H7 (cell line): ENCODE measurements at places on chromosomes 12 and 14. TPM values are rescaled to one million over a fixed set of nuclear protein-coding genes. Genes with fewer than 3 reads are reported as not detected.

PLBD1 gene
- 42.1 and 43.8 TPM in 2 replicates for total RNA-seq

TRIM9 gene
- total RNA-seq = 0.70 and 0.73 TPM in 2 replicates

KCNA5 gene
- total RNA-seq = 0.85 and 1.7 TPM in 2 replicates

ETV6 gene
- 5.7 and 6.2 TPM in 2 replicates for total RNA-seq

LMNTD1 gene
- total RNA-seq = 2.8 TPM in 1 of 2 replicates, not detected in the other

KCNK10 gene
- total RNA-seq = 0.03 TPM in 1 of 2 replicates, not detected in the other

MORN3 gene
- total RNA-seq = 0.31 and 1.5 TPM in 2 replicates

DNA sequence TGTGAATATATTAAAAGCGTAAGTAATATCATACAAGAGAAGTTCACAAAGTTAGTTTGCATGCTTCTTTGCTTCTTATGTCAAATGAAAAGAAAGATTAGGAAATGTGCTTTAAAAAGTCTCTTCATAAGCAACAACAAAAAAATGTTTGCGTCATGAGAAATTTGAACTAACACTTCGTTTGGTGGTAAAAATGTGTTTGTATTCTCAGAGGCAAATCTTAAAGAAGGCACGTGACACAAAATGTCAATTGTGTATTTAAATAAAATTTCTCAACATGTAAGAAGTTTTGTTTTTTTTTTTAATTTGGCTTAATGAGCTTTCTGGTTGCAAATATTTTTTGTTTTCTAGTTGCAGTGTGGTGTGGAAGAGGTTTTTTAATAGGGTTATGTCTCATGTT, 93.8 kb downstream of the TMTC2 start:
- DNase-seq = no peak

GRCh38 chr14:54535646-54536045, 25.9 kb downstream of the CGRRF1 start:
- DNase-seq = no peak

- DNase-seq = no peak
Observed at GRCh38 chr14:44945264-44945663, 16.5 kb downstream of the KLHL28 start.

DNA sequence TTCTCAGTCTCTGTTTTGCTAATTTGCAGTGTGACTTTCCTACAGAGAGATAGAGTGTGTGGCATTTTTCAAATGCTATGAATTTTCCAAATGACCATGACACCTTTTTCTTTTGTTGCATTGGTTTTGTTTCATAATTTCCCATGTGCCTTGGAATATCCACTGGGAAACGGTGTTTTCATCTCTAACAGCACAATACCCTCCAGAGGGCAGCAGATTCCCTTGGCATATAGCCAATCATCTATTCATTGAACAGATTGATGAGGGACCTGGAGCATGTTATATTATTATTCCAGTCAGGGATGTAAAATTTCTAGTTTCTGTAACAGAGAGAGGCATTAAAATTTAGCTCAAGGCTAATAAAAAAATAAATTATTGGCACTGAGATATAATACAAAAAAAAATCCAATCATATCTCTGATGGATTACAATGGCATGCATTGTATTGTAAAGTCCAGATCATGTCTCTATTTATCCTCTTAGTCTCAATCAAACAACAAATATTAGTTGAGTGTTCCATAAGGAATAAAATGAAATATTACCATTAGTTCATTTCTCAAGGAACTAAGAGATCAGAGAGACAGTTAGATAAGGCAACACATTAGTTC, 29.6 kb upstream of the NTN4 start:
- peak; percentile 19 for DNase-seq

GRCh38 chr12:71397433-71397954, 42.1 kb upstream of the LGR5 start:
- DNase-seq = no peak

- DNase-seq = peak; percentile 78
Observed at GRCh38 chr14:102775855-102776760, 1.1 kb upstream of the TRAF3 start.

- no peak for DNase-seq
Observed at GRCh38 chr14:30541318-30541717, 17.6 kb upstream of the G2E3 start.

DNA sequence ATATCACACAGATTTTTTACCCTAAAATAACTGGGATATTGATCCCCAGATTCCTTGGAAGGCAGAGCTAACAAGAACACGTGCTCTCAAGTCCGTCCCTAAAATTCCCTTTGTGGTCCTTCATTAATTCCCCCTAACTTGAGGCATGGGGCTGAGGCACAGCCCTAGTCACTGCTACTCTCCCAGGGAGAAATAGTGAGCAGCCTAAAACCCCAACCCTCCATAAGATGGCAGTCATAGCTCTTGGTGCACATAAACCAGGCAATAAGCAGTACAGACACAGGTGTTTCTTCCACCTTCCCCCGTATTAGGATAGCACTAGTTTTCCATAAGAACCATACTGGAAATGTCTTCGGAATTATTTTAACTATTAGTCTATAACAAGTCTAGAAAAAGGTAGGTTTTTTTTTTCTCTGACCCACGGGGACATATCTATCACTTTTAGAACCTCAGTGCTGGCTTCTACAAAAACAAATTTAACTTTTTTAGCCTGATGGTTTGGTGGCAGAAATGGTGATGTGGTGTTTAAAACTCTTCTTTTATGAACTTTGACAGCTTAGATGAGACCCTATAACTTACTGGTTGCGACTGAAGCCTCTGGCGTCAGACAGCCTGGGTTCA, 3.1 kb upstream of the ARHGEF40 start:
- DNase-seq = peak; percentile 60

GRCh38 chr12:64400041-64400440, 4.2 kb upstream of the XPOT start:
- peak; percentile 49 for DNase-seq

DNA sequence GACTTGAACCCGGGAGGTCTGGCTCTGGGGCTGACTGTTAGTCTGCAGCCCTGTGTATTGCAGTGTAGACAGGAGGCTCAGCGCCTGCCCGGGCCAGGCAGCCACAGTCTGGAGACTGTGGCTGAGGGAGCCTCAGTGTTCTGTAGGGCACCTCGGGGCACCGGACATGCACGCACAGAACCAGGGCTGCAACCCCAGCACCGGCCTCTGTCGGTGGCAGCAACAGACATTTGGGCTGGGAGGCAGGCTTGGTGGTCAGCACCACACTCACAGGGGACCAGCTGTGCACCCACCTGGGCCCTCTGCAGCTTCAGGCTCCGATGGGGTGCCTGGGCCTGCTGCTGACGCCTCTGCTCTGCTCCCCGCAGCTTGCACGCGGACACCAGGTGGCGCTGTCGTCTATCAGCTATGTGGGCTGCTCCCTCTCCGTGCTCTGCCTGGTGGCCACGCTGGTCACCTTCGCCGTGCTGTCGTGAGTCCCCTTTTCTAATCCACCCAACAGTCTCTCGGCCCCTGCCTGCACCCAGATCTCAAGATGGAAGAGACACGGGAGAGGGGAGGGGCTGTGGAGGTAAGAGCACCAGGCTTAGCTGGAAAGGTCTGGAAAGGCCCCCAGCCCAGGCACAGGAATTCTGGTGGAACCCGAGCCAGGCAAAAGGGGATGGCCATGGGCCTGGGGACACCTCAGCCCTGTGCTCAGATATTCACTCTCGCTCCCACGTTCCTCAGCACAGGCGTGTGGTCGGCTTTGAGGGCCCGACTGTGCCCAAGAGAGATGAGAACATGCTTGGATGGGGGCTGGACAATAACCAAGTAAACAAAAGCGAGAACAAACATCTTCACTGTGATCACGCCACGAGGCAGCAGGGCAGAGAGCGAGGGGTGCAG, 151.0 kb downstream of the ADGRD1 start:
- peak; percentile 94 for DNase-seq

GRCh38 chr12:77648716-77649115, 182.0 kb upstream of the NAV3 start:
- DNase-seq = no peak

GRCh38 chr14:104919993-104920315, 4.7 kb upstream of the PLD4 start:
- DNase-seq = no peak

GRCh38 chr12:49672301-49673217, 34.6 kb downstream of the FMNL3 start:
- DNase-seq = no peak

DNA sequence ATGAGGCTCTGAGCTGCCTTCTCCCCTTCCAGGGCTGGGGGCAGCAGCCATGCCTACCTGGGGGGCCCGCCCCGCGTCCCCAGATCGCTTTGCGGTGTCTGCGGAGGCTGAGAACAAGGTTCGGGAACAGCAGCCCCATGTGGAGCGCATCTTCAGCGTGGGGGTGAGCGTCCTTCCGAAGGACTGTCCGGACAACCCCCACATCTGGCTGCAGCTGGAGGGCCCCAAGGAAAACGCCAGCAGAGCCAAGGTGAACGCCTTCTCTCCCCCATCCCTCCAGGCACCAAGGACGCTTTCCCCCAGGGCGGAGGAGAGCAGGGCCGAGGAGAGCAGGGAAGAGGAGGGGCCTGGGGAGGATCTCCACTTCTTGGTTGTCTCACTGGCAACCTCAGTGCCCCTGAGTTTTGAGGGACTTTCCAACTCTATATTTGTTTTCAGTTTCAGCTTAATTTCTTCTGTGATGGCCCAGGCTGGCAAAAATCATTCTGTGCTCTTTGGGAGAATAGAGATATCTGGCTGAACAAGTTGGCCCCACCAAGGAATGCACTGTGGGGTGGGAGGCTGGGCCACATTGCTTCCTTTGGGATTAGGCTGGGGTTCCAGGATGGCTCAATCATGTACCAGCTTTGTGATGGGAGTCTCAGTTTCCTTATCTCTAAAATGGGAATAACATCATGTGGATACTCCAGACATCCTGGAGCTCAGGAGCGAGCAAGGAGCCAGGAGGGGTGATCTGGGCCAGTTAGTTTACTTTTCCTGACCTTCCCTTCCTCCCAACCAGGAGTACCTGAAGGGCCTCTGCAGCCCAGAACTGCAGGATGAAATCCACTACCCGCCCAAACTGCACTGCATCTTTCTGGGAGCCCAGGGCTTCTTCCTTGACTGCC, 1.2 kb downstream of the KHNYN start:
- DNase-seq = peak; percentile 78

- DNase-seq = no peak
Observed at GRCh38 chr12:71063087-71063486, 94.7 kb downstream of the TSPAN8 start.

DNA sequence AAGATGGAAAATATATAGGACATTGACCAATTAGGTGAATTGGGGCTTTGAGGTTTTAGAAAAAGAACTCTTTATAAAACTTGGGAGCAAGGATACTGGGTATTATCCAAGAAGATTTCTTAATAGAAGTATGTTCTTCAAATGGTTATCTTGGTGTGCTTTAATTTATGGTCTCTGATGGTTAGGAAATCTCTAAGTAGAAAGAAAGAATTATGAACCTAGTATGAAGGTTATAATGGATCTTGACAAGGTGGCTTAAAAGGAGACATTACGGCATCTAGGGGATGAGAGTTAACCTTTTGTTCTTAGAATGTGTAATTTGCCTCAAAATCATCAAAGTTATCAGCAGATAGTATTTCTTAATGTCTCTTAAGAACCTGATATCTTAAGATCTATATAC, 210.4 kb upstream of the PRICKLE1 start:
- DNase-seq = no peak

- DNase-seq = peak; percentile 56
Observed at GRCh38 chr14:61837336-61838229, 75.4 kb downstream of the SNAPC1 start.

DNA sequence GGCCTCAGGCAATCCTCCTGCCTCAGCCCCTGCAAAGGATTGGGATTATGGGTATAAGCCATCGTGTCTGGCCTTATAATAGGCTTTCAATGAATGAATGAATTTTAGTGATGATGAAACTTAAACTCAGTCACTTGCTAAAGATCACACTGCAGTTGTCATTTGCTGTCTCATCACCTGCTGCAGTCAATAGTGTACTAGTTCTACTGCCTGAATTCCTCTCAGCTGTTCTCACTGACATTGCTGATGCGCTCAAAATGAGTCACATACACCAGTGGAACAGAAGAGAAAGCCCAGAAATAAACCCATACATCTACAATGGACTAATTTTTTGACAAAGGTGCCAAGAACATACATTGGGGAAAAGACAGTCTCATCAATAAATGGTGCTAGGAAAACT, 5.6 kb upstream of the SYNJ2BP start:
- DNase-seq = no peak

DNA sequence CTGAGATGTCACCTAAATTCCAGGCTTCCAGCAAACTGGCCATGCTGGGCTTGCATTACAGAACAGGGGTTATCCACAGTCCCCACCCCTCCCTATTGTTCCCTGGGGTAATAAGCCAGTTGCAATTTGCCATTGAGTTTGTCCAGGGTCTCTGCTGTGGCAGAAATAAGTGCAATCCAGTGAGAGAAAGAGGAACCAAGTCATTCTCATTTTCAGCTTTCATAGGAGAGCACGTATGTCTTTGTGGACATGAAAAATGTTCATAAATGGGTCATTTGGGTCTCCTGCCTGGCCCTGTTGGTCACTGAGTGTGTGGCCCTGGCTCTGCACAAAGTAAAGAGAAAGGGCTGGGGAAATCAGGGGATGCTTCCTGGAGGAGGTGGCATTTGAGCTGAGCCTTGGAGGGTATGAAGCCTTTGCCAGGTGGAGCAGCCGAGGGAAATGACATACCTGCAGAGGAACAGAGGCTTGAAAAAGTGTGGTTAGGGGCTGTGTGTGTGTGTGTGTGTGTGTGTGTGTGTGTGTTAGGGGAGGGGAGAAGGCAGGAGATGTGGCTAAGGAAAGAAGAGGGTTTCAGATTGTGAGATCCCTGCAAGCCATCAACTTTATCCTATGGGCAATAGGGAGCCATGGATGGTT, 29.3 kb downstream of the CMKLR1 start:
- DNase-seq = no peak

- DNase-seq = no peak
Observed at GRCh38 chr12:119681728-119682638, 14.1 kb downstream of the PRKAB1 start.
